ENCODE measurements at places on chromosomes 2 and 18. TPM values are rescaled to one million over a fixed set of nuclear protein-coding genes. Genes with fewer than 3 reads are reported as not detected.
A peak's percentile ranks its signal among the peaks of the same experiment; 100 is the strongest.

Gene GAL3ST2
- total RNA-seq: not detected

Gene ARHGAP25
- 7.4 TPM for total RNA-seq

Gene GNAL
- total RNA-seq: 2.4 TPM

Gene ALKAL2
- not detected for total RNA-seq

- no peak for DNase-seq
- H3K36me3 ChIP-seq: no peaks in the 10 kb centered on the region
- no peaks in the 10 kb centered on the region for H3K27me3 ChIP-seq
- no peak overlapping the region for H3K4me3 ChIP-seq
- no peaks in the 10 kb centered on the region for H3K4me1 ChIP-seq
These were observed 1144.7 kb downstream of the CNTNAP5 start for GRCh38 chr2:125169764-125170146.

DNA sequence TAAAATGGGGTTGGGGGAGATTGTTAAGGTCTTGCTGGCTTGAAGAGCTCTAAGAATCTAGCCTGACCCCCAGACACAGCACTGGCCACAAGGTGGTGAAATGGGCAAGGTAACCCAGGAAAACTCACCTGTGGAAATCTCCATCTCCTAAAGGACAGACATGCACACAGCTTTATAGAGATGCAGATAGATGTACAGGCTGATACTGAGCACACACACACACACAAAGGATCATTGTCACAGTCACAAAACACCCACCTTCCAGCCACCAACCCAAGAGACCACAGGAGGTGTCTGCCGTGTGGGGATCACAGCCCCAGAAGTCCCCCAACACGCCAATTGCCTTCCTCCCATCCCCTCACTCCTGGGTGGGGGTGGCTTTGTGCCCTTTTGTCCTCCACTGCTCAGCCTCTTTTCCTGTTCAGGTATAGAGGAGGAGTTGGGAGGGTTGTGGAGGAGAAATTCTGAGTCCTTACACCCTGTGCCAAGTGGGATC lies 3.2 kb upstream of the CYP26B1 start:
- H3K27ac ChIP-seq: no peak overlapping the region
- no peaks in the 10 kb centered on the region for H3K36me3 ChIP-seq
- H3K4me1 ChIP-seq: peaks cover 18% of the 10 kb centered on the region
- peaks cover 2% of the 10 kb centered on the region for H3K27me3 ChIP-seq
- DNase-seq: no peak
- H3K4me3 ChIP-seq: no peak overlapping the region

DNA sequence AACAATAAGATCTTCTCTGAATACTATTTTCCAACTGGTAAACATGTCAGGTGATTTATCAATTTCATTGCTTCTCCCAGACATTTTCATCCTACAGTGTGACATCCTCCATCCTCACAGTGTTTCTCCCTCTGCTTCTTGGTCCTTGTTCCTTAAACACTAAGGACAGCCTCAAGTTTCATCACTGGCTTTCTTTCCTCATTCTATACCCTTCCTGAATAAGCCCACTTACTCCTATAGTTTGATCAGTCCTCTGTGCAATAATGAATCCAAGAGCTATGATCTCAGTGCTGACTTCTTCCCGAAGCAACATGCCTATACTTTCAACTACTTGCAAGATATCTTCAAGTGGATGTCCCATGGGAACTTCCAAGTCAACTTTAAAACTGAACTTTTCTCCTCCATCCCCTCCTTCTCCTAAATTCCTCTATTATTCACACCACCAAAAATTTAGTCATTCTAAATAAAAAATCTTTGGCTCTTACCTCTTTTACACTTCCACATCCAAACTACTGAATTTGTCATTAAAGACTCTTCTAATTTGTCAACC lies 87.6 kb downstream of the FAM228A start:
- no peak for DNase-seq
- peaks cover 13% of the 10 kb centered on the region for H3K4me1 ChIP-seq
- H3K4me3 ChIP-seq: no peak overlapping the region

GRCh38 chr2:112751451-112752197 lies 12.8 kb downstream of the CKAP2L start:
- no peaks in the 10 kb centered on the region for H3K36me3 ChIP-seq
- no peak overlapping the region for H3K27ac ChIP-seq
- DNase-seq: no peak
- no peak overlapping the region for H3K4me3 ChIP-seq
- no peaks in the 10 kb centered on the region for H3K27me3 ChIP-seq
- peaks cover 12% of the 10 kb centered on the region for H3K4me1 ChIP-seq

- H3K27ac ChIP-seq: no peak overlapping the region
- H3K27me3 ChIP-seq: no peaks in the 10 kb centered on the region
- H3K4me1 ChIP-seq: no peaks in the 10 kb centered on the region
These were observed 764.6 kb downstream of the TSN start for GRCh38 chr2:122519821-122520611.

GRCh38 chr2:231680992-231681852 lies 27.1 kb upstream of the PTMA start:
- H3K27me3 ChIP-seq: no peaks in the 10 kb centered on the region
- H3K27ac ChIP-seq: peak overlapping the region; percentile 95
- no peaks in the 10 kb centered on the region for H3K36me3 ChIP-seq
- no peak for DNase-seq
- H3K4me1 ChIP-seq: peaks cover 7% of the 10 kb centered on the region

GRCh38 chr18:49459404-49460171 lies 857 bp downstream of the DYM start:
- peak overlapping the region; percentile 91 for H3K27ac ChIP-seq
- H3K4me1 ChIP-seq: peaks cover 43% of the 10 kb centered on the region
- no peaks in the 10 kb centered on the region for H3K27me3 ChIP-seq
- peak overlapping the region; percentile 76 for H3K4me3 ChIP-seq

GRCh38 chr2:240252191-240252871 lies 111.9 kb upstream of the OTOS start:
- peaks cover 32% of the 10 kb centered on the region for H3K4me1 ChIP-seq
- no peak for DNase-seq

DNA sequence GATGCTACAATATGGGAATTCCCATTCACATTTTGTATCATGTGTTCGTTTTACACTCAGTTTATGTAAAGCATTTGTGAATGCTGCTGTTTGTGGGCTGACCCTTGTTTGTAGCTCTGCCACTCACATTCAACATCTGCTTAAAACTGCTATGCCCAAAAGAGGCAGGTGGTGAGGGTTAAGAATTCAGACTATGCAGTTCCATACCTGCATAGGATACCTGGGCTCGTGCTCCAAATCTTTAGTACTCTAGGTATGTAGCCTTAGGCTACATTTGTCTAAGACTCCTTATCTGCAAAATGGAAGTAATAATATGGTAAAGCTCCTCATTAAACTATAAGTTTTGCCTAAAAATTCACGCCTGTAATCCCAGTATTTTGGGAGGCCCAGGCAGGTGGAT lies 199.5 kb downstream of the GPD2 start:
- no peak overlapping the region for H3K4me3 ChIP-seq
- DNase-seq: no peak
- H3K27ac ChIP-seq: no peak overlapping the region
- H3K4me1 ChIP-seq: no peaks in the 10 kb centered on the region
- H3K36me3 ChIP-seq: no peaks in the 10 kb centered on the region
- H3K27me3 ChIP-seq: no peaks in the 10 kb centered on the region

DNA sequence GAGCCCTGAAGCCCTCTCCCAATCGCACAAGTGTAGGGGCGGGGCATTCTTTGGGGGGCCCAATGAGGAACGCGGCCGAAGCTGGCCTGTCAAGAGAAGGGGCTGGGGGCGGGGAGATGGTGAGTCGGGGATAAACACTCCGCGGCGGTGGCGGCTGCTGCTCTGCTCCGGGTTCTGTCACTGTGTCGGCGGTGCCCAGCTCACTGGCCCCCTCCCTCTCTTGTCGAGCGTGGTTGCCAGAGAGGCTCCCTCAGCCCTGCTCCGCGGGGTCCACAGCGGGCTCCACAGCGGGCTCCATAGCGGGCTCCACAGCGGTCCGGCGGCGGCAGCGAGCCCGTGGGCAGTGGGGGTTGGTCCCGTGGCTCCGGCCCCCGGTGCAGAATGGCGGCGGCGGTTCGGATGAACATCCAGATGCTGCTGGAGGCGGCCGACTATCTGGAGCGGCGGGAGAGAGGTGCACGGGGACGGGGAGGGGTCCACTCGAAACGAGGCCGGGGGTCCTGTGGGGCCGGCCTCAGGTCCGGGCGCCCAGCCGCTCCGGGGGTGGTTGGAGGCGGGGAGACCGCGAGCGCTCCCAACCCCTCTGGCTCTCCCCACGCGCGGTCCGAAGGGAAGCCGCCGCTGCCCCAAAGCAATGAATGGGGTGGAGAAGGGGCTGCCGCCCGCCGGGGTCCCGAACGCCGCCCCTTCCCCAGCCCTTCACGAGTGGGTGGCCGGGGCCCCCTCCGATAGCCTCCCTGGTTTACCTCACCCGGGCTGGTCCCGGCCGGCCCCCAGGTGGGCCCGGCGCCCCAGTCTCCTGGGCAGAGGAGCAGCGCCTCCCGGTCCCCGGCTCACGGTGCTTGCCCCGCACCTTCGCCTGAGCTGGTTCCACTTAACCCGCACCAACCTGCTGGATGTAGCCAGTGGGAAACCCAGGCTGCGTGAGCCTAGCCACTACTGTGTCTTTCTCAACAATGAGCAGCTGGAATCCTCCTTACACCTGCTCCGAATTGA lies at the start of gene MXD1:
Gene MXD1, plus strand, starts transcription at position 160 of the 996 bp plus-strand sequence. Its CDS starts 222 bp downstream, at position 382.
- DNase-seq: no peak
- peak within 1 kb of the TSS; percentile 97 for H3K27ac ChIP-seq
- H3K4me1 ChIP-seq: peaks cover 6% of the 10 kb centered on the region
- H3K4me3 ChIP-seq: peak within 1 kb of the TSS; percentile 92

DNA sequence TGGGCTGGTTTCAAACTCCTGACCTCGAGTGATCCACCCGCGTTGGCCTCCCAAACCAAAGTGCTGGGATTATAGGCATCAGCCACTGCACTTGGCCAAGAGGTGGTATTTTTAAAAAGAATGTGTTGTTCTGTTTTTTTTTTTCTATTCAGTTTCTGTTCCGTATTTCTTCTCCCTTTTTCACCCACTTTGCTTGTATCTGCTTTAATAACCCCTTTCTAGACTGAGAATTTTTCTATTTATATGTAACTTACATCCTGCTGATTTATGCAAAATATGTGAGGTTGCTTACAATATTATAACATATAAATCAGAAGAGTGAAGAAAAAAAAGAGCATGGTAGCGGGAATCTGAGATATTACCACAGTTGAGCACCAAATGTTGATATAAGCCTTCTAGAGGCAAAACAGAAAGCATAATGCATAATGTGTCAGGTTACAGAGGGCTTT lies 17.2 kb upstream of the LYPD6B start:
- H3K4me3 ChIP-seq: no peak overlapping the region
- H3K27me3 ChIP-seq: no peaks in the 10 kb centered on the region
- H3K27ac ChIP-seq: no peak overlapping the region
- no peaks in the 10 kb centered on the region for H3K36me3 ChIP-seq
- no peak for DNase-seq
- no peaks in the 10 kb centered on the region for H3K4me1 ChIP-seq

DNA sequence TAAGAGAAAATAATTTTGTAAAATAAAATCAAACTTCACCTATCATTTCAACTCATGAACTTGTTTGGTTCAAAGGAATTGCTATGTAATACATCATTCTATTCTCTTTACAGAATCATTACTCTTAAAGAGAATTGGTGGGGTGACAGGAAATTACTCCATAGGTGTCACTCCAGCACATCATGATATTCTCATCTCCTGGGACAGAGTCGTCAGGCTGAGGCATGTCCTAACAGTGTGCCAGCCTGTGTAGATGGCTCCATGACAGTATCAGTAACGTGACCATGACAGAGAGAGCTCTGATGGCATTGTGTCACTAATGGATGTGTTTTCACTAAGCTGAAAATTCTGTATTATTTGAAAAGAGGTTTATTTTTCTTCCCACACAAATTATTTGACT lies 13.9 kb downstream of the SPATS2L start:
- peaks cover 5% of the 10 kb centered on the region for H3K4me1 ChIP-seq
- H3K27ac ChIP-seq: no peak overlapping the region

GRCh38 chr2:239824866-239825704 lies 200.1 kb downstream of the NDUFA10 start:
- H3K36me3 ChIP-seq: no peaks in the 10 kb centered on the region
- H3K4me3 ChIP-seq: no peak overlapping the region
- H3K27ac ChIP-seq: no peak overlapping the region
- no peaks in the 10 kb centered on the region for H3K4me1 ChIP-seq
- no peak for DNase-seq

GRCh38 chr2:36140391-36140790 lies 215.2 kb upstream of the CRIM1 start:
- no peak overlapping the region for H3K27ac ChIP-seq
- H3K27me3 ChIP-seq: no peaks in the 10 kb centered on the region
- no peaks in the 10 kb centered on the region for H3K4me1 ChIP-seq
- no peak overlapping the region for H3K4me3 ChIP-seq
- DNase-seq: no peak

DNA sequence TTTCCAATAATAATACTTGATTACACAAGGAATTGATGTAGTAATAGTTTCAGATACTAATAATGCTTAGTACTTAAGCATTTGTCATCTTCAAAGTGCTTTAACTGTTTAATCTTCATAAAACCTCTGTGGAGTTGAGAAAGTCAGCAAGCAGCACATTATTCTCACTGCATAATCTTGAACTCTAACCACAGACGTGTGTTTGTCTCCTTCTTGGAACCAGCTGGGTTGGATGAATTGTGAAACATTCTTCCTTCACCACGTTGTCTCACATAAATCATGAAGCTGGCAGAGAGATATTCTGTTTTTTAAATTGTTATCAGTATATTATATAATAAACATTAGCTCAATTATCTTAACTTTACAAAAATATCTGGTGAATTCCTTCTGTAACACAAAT lies 55.1 kb upstream of the LDAH start:
- no peak overlapping the region for H3K4me3 ChIP-seq
- H3K36me3 ChIP-seq: no peaks in the 10 kb centered on the region
- no peaks in the 10 kb centered on the region for H3K27me3 ChIP-seq
- DNase-seq: no peak
- H3K27ac ChIP-seq: peak overlapping the region; percentile 9
- no peaks in the 10 kb centered on the region for H3K4me1 ChIP-seq

DNA sequence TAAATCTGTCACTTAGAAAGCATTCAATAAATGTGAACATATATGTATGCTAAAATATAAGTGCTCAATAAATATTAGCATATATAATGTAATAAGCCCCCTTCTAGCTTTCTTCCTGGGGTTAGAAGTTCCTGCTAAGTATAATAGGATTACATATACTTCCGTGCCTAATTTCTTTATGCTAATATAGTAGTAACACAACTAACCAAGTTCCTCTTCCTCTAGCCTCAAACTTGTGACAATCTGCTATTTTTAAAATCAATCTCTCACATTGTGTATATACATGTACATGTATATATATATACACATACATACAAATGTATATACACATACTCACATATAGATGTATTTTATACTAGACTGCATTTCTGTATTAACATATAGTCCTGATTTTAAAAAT lies 32.2 kb downstream of the TLK1 start:
- no peak for DNase-seq
- H3K27me3 ChIP-seq: no peaks in the 10 kb centered on the region
- no peaks in the 10 kb centered on the region for H3K36me3 ChIP-seq
- no peak overlapping the region for H3K27ac ChIP-seq

- no peaks in the 10 kb centered on the region for H3K27me3 ChIP-seq
- H3K4me1 ChIP-seq: no peaks in the 10 kb centered on the region
- H3K27ac ChIP-seq: no peak overlapping the region
- DNase-seq: no peak
- no peaks in the 10 kb centered on the region for H3K36me3 ChIP-seq
These were observed 196.3 kb downstream of the DCDC2C start for GRCh38 chr2:3899536-3900155.

GRCh38 chr2:204395539-204395938 lies 149.7 kb upstream of the PARD3B start:
- H3K36me3 ChIP-seq: no peaks in the 10 kb centered on the region
- no peak overlapping the region for H3K27ac ChIP-seq
- no peak for DNase-seq
- H3K4me3 ChIP-seq: no peak overlapping the region
- no peaks in the 10 kb centered on the region for H3K27me3 ChIP-seq
- no peaks in the 10 kb centered on the region for H3K4me1 ChIP-seq
